Foreskin keratinocyte (primary cell): ENCODE measurements at places on chromosomes 12 and 14. TPM values are rescaled to one million over a fixed set of nuclear protein-coding genes. Genes with fewer than 3 reads are reported as not detected.

- no peak for DNase-seq
Observed at GRCh38 chr14:74301594-74302151, 1.1 kb downstream of the ABCD4 start.

DNA sequence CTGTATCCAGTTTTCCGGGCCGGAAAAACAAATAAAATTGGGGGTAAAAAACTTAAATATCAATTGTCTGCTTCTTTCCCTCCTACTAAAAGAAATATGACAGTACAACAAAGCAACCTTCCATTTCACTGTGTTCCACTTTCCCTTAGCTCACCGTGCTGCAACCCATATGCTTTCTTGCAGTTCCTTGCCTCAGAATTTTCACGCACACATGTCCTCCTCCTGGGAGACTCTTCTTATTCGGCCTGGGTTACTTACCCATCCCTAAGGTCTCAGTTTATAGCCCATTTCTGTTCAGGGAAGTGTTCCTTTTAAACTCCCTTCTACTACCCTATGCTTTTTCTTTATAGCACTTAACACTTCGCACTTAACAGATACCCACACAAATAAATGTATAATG, 4.5 kb upstream of the MAGOHB start:
- DNase-seq: no peak

DNA sequence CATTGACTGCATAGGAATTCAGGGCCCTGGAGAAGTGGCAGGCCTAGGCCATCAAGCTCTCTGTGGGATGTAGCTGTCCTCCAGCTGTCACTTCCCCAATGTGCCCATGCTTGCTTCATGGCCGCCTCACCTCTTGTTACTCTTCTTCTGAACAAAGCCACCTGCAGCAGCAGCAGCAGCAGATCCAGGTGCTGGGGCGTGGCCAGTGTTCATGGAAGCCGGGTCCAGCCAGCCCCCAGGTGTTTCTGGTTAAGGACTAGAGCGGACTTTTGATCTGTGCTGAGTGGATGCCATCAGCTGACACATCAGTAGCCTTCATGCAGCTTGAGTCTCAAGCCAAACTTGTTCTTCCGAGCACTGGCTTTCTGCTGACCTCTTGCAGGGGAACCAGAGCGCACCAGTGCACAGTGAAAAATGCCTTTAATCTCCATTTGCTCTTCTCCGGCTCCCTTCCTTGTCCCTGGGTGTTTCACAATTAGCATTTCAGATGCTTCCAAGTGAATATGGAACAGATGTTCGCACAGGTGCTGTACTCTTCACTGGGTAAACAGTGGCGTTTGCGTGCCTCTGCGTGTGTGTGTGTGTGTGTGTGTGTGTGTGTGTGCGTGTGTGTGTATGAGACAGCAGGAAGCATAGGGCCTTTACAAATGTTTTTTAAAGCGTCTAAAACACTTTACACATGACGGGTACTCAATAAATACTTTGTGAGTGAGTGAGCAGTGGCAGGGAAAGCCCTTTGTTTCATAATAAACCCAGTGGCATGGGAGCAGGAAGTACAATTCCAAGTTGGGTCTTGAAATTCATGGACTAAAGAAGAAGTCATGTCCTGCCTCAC, 20.1 kb downstream of the TPCN1 start:
- peak; percentile 99 for DNase-seq

DNA sequence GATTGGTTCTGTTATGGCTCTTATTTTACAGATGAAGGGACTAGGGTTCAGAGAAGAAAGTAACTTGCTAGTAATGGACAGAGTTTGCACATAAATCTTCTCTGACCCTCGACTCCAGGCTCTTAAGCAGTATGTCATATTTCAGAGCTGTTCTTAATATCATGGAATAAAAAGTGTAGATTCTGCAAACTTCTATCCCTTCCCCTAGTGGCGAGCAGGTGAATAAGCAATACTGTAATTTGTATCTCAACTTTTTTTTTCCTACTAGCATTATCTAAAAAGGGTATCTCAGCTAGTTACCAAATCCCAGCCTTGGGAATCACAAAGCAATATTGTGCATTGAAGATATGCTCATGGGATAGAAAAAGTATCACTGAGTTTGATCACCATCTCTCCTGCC, 83.2 kb downstream of the ANO4 start:
- no peak for DNase-seq

GRCh38 chr14:21917699-21918436, 244.2 kb upstream of the OR4E1 start:
- peak; percentile 25 for DNase-seq

Gene ASCL1
- not detected in 2 replicates for total RNA-seq

- peak; percentile 45 for DNase-seq
Observed at GRCh38 chr12:77584860-77585259, 245.8 kb upstream of the NAV3 start.
